ENCODE measurements at places on chromosomes 16 and 17.

DNA sequence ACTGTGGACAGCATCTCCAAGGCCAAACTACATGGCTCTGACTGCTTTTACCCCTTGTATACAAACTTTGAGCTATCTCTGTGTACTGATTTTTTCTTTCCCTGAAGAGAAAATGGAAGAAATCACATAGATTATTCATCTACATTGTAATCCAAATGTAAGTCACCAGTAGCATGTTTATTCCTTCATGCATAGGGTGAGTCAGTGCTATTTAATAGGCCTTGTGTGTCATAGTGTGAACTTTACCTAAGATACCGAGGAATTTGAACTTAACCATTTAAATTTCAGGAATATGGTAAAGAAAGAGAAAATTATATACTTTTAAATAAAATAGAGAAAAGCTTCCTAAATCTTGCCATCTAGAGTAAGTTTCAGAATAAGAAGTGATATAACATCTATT is 16.5 kb downstream of the PHKB start:
- DNase-seq, result no peak

- no peak for DNase-seq
Measured at GRCh38 chr17:55772086-55772485, 21.2 kb downstream of the PCTP start.

GRCh38 chr16:51820176-51820575 is 669.1 kb upstream of the SALL1 start:
- DNase-seq, result no peak

DNA sequence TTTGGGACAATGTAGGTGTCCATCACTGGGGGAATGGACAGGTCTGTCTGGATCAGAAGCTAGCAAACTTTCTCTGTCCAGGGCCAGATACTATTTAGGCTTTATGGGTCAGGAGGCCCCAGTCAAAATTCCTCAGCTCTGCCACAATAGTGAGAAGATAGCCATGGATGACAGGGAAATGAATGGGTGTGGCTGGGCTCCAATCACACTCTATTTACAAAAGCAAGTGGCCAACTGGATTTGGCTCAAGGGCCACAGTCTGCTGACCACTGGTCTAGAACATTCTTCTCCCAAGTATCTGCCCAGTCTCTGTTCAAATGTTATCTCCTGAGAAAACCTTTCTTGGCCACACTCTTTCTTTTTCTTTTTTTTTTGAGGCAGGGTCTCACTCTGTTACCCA is 339.9 kb downstream of the SOX9 start:
- no peak for DNase-seq

DNA sequence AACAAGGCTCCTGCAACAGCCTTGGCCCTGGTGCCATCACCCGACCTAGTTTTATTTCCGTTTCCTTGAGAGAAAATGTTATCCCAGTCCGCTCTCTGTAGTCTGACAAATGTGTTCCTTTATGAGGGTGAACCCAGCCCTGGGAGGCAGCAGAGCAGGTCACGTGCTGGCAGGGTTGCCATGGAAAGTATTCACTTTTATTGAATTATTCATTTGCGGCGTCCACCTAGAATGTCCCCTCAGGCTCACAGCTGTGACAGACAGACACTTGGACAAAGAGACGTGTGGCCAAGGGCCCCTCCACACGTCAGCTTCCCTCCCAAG is 90.0 kb downstream of the WSCD1 start:
- no peak for DNase-seq

DNA sequence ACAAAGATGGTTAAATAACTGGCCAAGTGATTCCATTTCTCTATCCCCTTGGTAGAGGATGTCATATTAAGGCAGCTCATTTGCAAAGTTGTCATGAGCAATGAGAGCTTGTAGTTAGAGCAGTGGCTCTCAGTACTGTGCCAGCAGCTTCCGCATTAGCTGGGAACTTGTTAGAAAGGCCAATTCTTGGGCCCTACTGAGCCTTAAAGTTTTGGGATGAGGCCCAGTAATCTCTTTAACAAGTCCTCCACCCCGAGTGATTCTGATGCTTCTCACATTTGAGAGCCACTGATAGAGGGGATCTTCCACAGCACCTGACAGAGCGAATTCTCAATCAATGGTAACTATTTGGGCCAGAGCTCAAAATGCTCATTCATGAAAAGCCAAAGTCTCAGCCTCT is 20.2 kb upstream of the CCL1 start:
- DNase-seq, result no peak

Measured in CD4-positive, alpha-beta T cell treated with Interleukin-6 at 100 ng/mL for 8 hours (primary cell).